ENCODE measurements at places on chromosomes 3 and 15.

- DNase-seq: no peak
These were observed 45.0 kb upstream of the CD96 start for GRCh38 chr3:111496894-111497559.

- peak; percentile 42 for DNase-seq
These were observed 1.0 kb downstream of the KLHL18 start for GRCh38 chr3:47283591-47284364.

GRCh38 chr3:41259449-41260062 is 60.3 kb downstream of the CTNNB1 start:
- DNase-seq: no peak

DNA sequence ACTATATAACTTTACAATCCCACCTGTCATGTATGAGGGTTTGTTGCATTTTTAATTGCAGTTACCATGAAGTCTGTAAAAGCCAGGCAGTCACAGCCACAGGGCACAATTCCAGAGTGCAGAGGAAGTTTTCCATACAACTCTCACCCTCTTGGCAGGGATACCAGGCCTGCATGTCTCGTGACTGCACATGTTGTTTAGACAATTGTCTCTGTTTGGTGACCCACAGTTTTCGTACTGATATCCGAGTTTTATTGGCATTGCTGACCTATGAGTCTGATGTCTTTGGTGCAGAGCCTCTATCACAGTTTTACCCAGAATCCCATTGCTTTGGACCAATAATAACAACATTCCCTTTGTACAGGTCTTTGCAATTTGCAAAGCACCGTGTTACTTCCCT is 24.9 kb upstream of the MYZAP start:
- DNase-seq: no peak

GRCh38 chr3:136787349-136787748 is 31.6 kb upstream of the SLC35G2 start:
- no peak for DNase-seq

- DNase-seq: no peak
These were observed 107.0 kb upstream of the NSMCE3 start for GRCh38 chr15:29376590-29376989.

DNA sequence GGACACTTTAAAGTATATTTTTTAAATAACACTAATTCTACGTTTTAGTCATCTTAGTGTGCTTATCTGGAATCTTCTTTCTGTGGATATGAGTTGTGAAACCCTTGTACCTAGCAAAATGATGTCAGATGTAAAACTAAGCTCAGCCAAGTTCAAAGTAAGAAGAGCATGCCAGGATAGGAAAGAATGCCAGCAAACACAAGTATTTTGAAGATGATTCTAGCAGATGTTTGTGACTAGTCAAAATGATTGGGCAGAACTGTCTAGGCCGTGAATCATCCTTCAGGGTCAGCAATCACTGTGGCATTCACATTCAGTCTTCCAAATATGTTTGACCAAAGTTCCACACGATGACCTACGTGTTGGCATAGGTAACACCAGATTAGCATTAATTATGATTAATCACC is 5.4 kb upstream of the PLOD2 start:
- no peak for DNase-seq

GRCh38 chr3:113268942-113269341 is 57.6 kb downstream of the BOC start:
- DNase-seq: no peak

- no peak for DNase-seq
These were observed 13.7 kb downstream of the OXTR start for GRCh38 chr3:8755564-8756237.

DNA sequence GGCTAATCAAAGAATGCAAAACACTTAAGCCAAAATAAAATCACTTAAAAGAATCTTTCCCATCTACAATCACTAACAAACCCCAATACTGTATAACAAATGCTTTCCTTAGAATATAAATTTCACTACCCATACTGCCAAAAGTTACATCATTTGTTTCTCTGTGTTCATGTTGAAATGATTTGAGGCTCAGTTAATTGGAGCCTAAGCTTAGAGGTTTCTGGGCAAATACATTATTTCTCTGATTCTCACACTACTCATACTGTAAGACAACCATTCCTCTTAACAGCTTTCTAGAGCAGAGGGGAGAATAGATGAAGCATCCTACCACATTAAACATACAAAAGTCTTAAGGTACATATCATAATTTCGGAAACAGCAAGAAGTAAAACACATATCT is 2.1 kb downstream of the RIOX2 start:
- no peak for DNase-seq

GRCh38 chr3:143170074-143170473 is 50.5 kb downstream of the CHST2 start:
- DNase-seq: no peak

- no peak for DNase-seq
These were observed 7.2 kb upstream of the LACTB start for GRCh38 chr15:63114465-63114864.

GRCh38 chr3:66348704-66349103 is 127.9 kb downstream of the SLC25A26 start:
- DNase-seq: no peak

DNA sequence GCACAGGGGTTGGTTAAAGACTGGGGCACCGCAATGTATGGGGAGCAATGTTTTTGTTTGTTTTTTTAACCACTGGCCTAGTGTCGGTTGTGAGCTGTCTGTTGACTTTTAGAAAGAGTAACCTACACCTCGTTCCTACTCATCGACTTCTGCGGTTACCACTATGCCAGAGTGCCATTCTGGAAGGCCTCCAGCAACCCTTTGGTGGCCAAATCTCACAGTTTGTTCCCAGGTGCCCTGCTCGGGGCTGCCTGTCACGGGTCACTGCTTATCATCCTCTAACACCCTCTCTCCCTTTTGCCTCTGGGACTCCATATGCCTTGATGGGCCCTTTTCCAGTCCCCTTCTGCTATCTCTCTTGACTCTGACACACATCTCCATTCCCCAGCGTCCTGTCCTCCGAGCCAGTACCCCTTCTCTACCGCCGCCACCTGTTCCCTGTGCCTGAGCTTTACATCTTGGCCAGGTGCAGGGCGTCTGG is 290.4 kb upstream of the C2CD4B start:
- no peak for DNase-seq

All from T-helper 2 cell treated with Interferon-gamma antibody and Interleukin-4, amounts not matched to agents 5 μg/mL and 100 μg/mL, for 36 hours (primary cell).